Activated CD4-positive, alpha-beta memory T cell treated with anti-CD3 and anti-CD28 coated beads, Interleukin-2, amount 10 ng/mL, durations not matched to agents 7 days and 5 days (primary cell): ENCODE measurements at places on chromosomes 16 and 17.

- peak; percentile 55 for DNase-seq
Measured at GRCh38 chr16:89602273-89602951, 11.0 kb upstream of the DPEP1 start.

DNA sequence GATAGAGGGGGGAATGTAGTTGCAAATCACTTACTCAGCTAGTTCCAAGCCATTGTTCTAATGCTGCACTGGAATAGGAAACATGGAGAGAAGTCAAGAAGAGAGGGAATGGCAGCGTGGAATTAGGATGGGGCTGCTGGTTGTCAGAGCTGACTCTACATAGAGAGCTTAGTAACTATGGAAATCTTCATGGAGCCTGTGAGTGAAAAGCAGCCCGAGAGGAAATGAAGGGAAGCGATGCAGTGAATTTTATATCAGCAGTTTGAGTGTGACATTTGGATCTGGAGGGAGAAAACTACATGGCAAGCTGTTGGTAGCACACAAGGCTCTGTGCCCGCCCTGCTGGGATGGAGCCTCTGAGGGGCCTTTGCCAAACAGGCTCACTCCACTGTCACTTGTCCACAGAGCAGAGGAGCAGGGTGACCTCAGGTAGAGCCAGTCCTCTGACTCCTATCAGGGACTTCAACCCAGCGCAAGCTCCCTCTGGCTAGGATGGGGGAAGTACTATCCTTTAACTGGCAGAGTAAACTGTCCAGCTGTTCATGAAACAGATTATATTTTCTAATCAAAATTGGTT is 27.9 kb upstream of the PMFBP1 start:
- DNase-seq, result no peak

DNA sequence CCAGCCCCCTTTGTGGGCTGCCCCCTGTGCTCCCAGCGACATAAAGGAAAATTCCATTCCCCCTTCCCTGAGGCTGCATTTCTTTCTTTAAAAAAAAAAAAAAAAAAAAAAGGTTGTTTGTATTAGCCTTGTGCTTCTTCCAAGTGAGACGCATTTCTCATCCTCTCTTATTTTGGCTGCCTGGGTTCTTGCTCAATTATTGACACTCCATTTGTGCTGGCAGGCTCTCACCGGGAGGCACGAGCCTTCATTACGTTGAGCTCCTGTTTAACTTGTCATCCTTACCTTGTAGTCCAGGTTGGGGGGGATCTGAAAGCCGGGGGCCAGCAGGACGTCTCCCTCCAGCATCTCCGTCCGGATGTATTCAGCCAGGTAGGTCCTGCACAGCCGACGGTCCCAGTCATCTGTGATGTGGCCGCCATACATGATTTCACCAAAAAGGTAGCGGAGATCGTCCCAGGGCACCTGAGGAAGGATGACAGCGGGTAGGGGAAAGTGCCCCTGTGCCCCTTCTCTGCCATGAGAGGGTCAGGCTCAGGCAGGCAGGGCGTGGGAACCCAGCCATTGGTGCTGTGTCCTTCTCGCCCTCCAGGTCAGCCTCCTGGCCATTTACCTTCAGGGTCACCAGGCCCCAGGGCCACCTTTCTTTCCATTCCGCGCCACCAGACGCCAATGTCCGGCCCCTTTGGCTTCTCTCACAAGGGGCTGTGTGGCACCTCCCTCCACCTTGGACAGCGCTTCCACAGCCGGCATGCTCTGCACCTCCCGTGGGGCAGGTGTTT is 50.6 kb downstream of the PGS1 start:
- DNase-seq, result no peak

DNA sequence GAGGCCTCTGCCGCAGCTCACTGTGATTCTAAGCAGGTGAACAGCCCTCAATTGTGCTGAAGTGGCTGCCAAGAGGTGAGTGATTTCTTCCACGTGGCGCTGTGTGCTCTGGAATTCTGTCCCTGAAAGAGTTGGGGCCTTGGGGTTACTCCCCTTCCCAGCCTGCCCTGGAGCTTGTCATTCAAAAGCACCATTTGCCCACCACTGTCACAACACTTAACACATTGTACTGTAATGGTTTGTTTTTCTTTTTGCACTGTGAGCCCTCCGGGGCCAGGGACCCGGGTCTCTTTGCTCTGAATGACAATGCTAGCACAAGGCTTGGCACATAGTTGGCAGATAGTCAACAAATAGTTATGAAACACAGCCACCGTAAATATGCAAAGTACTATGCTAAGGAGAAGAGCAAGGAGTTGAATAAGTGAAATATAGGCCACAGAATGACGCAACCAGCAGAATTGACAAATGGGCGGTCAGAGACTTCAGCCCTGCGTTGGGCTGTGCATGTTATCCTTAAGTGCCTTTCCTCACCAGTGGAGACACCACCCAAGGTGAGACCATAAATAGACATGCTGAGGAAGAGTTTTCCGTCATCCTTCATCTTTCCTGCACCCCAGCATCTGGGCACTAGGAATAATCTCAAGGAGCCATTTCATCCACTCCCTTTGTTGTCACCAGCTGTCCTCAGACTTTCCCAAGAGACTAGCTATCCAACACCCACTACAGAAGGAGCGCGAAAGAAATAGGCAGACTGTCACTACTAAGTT is 112.0 kb upstream of the DNAH9 start:
- no peak for DNase-seq

GRCh38 chr17:64240741-64241347 is 22.2 kb downstream of the TEX2 start:
- no peak for DNase-seq

DNA sequence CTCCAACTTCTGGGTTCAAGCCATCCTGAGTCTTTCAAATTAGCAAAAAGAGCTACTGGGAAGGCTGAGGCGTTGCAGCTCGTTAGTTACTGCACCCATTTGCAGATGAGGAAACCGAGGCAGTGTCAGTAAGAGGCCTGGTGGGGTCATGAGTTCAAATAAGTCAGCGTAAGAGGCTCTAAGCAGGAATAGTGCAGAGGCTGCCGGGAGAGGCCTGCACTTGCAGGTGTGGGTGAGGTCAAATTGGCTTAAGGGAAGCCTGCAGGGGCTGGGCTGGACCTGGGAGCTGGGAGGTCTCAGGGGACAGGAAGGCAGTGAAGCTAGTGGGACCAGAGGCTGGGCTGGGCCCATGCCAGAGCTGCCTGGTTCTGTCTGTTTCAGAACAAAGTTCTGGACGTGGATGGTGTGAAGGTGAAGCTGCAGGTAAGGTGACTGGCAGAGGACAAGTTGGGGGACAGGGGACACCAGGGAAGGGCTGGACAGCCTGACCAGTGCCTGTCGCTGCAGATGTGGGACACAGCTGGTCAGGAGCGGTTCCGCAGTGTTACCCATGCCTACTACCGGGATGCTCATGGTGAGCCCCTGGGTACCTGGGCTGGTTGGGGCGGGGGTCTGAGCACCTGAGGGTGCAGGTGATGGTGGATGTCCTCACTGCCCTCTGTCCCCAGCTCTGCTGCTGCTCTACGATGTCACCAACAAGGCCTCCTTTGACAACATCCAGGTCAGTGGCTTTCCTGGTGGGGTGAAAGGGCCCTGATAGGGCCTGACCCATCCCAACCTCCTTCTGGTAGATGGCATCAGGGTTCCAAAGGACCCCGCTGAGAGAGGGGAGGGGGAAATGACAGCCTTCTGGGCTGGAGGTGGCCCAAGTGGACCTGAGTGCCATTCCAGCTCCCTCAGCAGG is 3.0 kb downstream of the RAB26 start:
- DNase-seq, result no peak
